ENCODE measurements at places on chromosomes 5 and 9.

DNA sequence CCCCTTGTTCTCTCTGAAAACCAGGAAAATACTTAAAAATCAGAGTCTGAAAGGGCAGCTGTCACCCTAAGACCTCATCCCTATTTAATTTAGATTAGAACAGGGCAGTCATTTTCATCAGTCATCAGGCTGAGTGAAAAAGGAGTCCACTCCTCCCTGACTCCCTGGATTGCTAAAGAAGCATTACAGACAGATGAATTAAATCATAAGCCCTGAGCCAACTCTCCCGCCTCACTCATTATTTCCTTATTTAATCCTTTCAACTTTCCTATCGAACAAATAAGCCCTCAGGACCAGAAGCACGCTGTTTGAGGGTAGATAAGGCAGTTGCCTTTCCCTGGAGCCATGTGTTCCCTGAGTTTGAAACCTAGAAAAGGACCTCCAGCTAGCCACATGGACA, 201.9 kb upstream of the ANKRD55 start:
- DNase-seq: no peak

DNA sequence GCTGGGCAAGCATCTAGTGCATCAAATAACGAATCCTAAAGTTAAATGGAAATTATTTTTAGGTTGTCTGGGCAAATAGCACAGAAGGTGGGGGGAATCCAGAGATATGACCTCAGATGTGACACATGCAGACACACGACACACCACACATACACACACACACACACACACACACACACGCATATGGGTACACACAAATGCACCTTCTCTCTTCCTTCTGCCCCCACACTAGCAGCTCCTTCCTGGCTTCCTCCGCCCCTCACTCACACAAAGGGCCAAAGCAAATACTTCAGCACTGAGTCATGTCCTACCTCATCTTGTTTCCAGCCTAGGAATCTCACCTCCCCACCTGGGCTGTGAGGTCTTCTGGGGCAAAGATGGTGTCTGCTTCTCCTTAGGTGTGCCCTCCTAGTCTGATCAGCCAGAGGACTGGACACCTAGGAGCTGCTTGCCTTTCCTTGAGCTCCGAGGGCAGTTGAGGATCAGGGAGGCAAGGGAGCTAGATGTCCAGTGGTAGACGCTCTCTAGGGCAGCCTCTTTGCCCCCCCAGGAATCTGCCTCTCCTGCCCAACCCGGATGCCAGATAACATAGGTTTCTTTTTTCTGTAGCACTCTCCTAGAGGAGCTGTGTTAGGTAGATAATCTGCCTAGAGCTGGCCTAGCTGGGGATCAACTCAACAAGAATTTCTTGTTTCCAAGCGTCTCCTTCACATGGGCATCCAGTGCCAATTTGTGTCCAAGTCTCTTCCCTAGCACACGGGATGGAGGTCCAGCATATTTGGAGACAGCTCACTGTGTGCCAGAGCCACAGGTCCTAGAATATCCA, 14.3 kb upstream of the JADE2 start:
- DNase-seq: no peak

GRCh38 chr9:129889122-129889940, 54.1 kb downstream of the USP20 start:
- DNase-seq: no peak

DNA sequence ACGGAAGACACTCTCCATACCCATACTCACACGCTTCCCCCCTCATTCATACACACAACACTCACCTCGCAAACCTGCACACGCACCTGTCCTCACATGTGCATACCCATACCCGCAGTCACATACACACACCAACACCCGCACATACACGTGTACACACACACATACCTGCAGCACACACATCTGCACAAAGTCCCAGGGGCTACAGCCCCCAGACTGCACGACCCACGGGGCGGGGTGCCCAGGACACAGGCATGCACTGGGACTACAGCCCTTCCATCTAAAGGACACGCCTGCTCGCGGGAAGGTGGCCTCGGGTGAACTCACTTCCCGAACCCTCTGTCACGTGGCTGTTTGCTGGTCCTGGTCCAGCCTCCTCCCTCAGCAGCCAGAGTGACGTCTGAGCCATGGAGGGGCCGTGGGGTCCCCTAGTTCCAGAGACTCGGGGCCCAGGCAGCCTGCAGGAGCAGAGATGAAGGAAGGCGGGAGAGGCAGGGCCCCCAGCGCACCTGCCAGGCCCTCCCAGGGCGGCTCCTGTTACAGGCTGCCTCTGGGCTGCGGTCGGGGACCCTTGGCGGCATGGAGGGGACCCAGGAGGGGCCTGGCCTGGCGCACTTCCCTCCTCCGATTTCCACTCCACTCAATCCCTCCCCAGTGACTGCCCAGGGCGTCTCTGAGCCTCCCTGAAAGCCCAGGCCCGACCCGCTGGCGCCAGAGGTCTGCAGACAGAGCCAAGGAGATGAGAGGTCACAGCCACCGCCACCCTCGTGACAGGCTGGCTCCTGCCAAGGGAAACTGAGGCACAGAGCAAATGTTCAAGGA, 8.1 kb downstream of the SLC12A7 start:
- DNase-seq: no peak

DNA sequence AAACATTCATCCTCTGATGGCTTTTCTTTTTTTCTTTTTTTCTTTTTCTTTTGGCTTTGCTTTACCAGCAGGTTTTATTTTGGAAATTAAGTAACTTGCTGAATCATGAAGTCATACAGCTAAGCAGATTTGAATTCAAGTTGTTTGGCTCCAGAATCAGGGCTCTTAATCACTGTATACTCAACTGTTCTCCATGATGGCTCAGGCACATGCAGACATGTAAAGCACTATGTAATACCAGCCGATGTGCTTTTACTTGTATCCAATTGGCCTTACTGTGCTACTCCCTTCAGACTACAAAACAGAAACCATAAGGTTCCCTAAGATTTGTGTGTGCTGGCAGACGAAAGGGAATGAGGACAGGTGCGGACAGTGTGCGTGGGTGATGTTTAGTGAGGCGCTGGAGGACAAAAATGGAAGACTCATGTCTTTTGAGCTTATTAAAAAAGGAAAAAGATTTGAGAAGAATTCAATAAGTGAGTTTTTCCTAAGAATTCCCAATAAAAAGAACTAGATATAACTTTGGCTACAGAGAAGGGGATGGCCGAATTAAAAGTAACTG, 44.7 kb upstream of the OTP start:
- no peak for DNase-seq

GRCh38 chr5:7802855-7803254, 48.1 kb downstream of the CFAP90 start:
- DNase-seq: no peak
